T-helper 22 cell (primary cell): ENCODE measurements at places on chromosomes 7 and 10.

DNA sequence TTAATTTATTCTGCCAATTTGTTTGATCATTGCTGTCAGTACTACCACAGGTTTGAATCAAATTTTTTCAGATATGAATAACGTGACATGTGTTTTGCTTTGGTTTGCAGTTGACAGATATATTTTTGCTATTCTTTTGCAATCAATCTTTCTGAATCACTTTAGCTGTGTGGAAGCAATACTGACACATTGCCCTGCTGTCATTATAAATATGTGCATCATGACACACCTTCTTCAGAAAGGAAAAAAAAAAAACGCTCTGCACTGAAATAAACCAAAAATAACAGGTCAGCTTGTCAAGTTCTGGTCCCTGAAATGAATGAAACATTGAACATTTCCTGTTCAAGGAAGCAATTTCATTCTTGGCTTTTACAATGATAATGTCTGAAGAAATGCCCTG is 93.8 kb upstream of the FAM13C start:
- DNase-seq = no peak

GRCh38 chr10:20614911-20615310 is 282.2 kb downstream of the NEBL start:
- no peak for DNase-seq

DNA sequence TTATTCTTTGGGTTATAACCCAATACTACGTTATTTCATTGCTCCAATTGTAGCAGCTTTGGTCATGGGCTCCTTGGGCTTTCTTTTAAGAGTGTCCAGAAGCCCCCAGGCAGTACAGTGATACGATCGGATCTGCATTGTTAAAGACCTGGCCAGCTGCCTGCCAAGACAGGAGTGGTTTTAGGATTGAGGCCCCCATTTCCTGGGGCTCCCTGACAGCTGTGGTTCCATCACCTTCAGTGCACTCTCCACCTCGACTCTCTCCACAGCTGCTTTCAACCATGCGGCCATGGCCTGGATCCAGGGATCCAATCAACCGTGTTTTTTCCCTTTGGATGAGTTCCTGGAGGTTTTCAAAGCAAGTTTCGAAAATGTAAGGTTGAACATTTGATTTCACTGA is 123.4 kb upstream of the BTBD16 start:
- no peak for DNase-seq

DNA sequence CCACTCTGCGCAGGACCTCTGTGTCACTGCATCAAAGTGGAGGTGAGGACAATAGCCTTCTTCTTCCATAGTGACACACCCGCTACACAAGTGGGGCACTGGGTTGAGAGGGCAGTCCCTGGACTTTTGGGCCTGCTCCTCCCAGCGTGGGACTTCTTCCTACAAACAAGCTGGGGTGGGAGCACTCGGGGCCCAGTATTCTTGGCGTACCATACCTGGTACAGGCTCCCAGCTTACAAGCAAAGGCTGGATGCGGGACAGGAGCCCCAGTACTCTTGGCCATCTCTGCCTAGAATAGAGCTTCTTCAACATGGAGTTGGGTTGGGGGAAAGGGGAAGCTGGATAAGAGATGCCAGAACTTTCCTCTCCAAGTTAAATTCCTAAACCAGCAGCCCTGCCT is 426.8 kb upstream of the FOXK1 start:
- DNase-seq = no peak

DNA sequence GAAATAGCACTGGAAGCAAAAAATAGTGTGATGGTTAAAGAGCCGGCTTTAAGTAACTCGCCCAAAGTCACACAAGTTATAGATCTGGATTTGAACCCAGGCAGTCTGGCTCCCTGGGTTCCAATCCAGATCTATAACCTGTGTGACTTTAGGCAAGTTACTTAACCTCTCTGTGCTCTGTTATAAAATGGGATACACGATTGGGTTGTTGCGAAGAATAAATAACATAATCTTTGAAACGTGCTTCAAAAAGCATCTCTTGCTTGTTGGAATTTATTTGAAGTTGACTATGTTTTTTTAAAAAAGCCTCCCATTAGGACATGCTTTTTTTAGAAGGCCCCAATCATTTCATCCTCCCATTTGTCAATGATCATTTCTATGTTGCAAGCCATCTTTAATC is 3.5 kb upstream of the LCOR start:
- no peak for DNase-seq

DNA sequence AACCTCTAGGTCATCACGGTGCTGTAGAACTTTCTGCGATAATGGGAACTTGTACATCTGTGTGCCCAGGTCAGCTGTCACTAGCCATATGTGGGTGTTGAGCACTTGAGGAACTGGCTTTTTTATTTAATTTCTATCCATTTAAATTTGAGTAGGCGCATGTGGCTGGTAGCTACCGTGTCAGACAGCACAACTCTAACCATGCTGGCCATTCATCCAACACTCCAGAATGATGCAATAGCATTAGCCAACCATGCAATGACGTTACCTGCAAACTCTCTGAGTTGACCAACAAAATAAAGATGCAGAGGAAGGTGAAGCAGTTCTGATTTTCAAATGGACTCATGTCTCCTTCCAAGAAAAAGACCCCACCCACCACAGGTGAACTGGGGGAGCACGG is 24.4 kb upstream of the CHST15 start:
- no peak for DNase-seq

DNA sequence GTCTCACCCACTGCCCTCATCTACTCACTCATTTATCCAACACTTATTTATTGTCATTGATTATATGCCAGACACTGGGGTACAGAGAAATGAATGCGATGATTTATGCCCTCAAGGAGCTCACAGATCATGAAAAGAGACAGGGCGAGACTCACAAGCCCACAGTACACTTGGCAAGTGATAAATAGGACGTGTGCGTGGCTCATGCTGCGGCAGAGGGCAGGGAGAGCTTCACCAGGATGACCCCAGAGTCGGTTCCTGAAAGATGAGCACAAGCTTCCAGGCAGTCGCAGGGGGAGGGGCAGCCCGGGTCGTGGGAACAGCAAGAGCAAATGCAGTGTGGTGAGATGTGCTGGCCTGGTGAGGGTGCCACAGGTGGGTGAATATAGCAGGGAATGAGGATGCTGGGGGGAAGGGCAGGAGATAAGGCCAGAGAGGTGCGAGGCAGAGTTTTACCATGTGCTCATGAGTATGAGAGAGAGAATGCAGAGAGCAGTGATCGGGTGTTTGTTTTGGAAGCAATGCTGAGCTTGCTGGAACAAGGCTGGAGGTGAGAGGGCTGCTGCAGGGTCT is 70.9 kb downstream of the ATXN7L1 start:
- no peak for DNase-seq

DNA sequence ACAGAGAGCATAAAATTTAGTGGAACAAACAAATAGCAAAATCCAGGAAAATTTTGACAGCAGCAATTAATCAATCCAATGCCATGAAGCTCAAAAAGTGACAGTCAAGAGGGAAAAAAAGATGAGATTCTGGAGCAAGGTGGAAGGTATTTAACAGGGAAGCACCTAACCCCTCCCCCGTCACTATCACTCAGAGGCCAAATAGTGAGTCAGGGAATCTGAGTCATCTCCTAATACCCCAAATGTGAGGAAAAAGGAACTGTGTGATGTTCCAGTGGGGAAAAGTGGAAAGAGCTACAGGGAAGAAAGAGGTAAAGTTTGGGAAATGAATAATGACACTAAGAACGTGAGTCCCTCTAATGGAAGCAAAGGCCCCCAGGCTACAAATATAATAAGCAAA is 113.2 kb upstream of the PHF14 start:
- DNase-seq = no peak

DNA sequence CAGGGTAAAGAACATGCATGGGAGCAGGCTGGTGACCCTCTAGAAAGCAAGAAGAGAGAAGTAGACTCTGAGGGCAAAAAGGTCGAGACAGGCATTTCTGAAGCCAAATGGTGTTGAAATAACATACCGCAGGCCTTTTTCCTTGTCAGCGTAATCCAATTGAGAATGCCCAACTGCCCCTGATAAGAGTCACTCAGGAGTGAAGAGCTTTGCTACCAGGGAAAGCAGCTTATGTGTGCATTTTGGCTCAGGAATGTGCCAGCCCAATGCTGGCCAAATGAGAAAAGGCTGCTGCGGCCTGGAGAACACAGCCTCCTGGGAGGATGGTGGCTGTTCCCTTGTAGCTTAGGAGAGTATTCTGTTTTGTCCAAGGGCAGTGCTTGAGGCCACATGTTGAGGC is 61.4 kb upstream of the NFKB2 start:
- no peak for DNase-seq

GRCh38 chr10:131874991-131875451 is 25.8 kb upstream of the PPP2R2D start:
- no peak for DNase-seq

- DNase-seq = no peak
Measured at GRCh38 chr7:87837597-87837996, 38.6 kb downstream of the SLC25A40 start.
